ENCODE measurements at places on chromosomes 3 and 15. TPM values are rescaled to one million over a fixed set of nuclear protein-coding genes. Genes with fewer than 3 reads are reported as not detected.
A peak's percentile ranks its signal among the peaks of the same experiment; 100 is the strongest.

DNA sequence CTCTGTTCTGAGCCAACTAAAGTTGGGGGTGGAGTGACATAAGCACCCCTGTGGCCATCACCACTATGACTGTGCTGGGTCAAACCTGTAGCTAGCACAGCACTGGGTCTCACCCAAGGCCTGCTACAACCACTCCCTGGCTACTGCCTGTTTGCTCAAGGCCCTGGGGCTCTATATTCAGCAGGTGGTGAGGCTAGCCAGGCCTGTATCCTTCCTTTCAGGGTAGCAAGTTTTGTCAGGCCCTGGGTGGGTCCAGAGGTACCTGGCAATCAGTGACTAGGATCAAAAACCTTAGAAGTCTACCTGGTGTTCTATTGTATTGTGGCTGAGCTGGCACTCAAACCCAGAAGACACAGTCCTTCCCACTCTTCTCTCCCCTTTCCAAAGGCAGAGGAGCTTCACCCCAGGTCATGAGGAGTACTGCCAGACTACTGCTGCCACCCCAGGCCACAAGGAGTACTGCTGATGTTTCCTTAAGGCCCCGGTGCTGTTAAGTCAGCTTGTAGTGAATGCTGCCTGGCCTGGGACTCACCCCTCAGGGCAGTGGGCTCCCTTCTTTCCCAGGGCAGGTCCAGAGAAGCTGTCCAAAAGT lies 170.8 kb downstream of the IGSF11 start:
- DNase-seq, result no peak

GRCh38 chr3:196969660-196970546 lies 1.3 kb upstream of the PIGZ start:
- DNase-seq, result peak; percentile 72

The SLC51A gene
- total RNA-seq, result not detected

DNA sequence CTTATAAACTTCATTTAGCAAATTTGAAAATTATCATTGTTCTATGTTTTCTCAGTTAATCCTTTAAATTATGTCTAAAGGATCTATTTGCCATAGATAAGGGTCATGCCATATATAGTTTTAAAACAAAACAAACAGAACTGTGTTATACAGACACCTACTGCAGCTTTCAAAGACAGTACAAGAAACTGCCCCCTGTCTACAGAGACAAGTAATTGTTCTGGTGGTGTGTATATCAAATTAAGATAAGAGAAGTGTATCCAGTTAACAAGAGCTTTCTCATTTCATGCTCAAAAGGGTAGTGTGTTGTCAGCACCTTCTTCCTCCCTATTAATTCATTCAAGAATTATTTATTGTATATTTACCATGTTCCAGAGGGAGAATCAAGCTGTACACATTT lies 201.2 kb downstream of the FMN1 start:
- DNase-seq, result no peak

DNA sequence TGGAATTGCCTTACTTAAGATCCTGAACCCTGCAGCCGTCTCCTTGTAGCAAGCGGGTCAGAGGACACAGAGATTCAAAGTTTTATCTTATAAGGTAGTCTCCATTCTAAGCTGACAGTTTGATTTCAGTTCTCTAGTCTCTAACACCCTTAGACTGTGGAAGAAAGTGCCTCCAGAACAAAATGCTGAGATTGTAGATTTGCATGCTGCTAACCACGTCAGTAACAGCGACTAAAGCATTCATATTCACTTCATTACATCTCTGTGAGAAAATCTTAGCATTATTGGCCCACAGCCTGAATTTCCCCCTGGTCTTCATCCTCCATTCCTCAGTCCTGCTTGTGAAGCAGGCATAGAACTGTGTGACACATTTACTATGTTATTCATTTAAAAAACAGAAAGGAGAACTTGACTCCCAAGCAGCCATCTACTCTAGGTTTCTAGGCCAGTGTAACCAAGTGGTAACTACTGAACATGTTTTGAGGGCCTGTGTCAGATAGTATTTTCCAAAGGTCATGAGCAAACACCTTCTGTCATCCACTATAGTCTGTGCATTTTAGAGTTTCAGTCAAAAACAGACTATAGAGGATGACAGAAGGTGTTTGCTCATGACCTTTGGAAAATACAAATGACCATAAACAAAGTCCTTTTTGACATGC lies 27.4 kb downstream of the ARIH2 start:
- no peak for DNase-seq

DNA sequence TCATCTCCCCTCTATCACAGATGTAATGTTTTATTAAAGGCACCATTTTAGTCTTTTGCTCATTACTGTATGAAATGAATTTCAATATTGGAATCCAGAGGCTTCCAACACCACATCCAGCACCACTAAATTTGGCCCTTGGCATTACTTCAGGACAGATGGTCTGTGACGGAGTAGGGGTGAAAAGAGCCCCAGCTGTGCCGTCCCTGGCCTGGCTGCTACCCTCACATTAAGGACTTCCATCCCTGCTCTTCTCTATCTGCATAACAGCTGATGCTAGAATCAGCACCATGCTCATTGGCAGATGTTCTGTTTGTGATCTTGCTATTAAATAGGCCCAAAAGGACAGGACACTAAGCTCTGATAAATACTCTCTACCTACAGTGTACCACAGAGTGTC lies 152.9 kb downstream of the IL1RAP start:
- DNase-seq, result no peak

The KCNH8 gene
- total RNA-seq, result not detected

- no peak for DNase-seq
Measured at GRCh38 chr3:9008550-9009255, 45.4 kb upstream of the RAD18 start.
